SW 1271 (cell line): ENCODE measurements at places on chromosomes 11 and 22.

DNA sequence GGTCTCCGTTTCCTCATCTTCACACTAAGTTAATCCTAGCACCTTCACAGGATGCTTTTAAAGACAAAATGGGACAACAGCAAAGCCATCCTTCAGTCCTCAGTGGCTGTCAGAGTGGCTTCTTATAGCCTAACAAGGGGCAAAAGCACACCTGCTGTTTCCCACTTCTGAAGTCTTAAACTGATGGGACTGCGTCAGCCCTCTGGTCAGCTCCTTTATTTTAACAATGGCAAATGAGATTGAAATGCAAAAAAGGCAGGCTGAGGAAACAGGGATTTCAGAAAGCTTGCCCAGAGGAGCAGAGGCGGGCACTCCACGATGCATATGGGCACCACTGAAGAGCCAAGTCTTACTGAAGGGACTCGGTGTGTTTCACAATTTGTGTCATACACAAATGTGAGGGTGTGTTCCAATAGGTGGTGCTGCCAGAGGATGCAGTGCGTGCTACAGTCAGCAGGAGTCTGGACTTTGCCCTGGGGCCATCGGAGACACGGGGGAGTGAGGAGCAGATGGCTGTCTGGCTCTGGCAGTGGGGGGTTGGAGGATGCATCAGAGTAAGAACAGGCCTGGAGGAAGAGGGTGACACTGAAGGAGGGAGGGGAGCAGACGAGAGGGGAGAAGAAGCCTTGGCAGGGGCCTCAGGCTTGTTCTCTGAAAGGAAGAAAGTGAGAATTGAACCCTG lies 47.3 kb downstream of the TENM4 start:
- no peak for DNase-seq

GRCh38 chr11:30583476-30584280 lies 2.5 kb downstream of the MPPED2 start:
- no peak for DNase-seq

- no peak for DNase-seq
Observed at GRCh38 chr11:43951231-43951630, 8.8 kb downstream of the C11orf96 start.

DNA sequence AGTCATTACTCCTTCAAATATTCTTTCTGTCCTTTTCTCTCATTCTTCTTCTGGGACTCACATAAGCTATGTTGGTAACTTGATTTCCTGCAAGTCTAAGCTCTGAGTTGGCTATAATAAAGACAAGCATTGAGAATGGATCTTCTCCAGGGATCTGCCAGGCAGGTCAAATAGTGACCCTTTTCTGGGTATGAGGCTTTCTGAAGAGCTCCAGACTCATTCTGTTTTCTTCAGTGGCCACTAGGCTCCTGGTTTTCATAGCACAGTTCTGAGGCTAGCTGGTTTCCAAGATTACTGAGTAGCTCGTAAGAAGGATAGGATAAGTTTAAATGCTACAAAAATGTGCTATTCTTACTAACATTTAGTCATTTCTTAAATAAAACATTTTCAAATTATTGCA lies 38.3 kb downstream of the TMPRSS5 start:
- DNase-seq: no peak

GRCh38 chr11:66962247-66962646 lies 4.1 kb upstream of the PC start:
- DNase-seq: no peak

DNA sequence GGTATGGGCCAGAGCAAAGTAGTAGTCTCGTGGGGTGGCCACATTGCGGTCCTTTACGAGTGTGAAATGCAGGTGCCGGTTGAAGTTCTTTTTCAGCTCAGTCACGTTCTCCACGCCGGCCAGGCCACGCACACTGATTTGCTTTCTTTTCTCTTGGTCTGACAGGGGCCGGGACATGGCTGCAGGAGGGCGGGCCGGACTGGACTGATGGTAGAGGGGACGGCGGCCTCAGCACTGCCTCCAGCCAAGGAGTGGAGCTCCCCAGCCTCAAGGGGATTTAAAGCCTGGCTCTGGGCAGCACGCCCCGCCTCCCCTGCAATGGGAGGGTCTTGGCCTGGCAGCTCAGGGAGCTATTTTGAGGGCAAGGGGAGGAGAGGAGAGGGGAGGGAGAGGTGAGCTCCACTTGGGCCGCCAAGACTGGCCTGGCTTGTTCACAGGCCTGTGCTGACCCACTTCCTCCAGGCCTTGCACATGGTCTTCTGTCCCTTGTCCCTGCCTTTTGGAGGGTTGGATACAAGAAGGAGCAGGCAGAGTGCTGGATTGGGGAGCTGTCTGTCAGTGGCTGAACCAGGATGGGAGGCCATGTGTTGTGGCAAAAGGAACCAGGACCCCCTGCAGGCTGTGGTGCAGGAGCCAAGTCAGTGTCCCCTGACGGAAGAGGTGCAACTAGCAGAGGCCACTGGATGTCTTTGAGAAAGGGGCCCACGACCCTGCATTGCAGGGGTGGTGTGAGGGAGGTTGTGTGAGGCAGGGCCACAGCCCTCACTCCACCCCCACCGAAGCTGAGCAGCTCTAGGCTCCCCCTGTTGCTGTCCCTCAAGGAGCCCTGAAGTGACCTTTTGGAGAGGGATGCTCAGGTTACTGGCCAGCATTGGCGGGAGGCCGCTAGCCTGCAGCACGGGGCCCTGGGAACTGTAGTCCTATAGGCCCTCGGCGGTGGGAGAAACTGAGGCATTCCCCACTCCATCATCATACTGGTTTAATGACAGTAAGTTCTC lies at the start of gene PYGM:
Gene PYGM, minus strand, starts transcription at position 253 of the 998 bp plus-strand sequence. Its CDS starts 76 bp downstream, at position 177.
- DNase-seq: no peak

- no peak for DNase-seq
Observed at GRCh38 chr22:47292546-47293320, 530.3 kb downstream of the TBC1D22A start.

DNA sequence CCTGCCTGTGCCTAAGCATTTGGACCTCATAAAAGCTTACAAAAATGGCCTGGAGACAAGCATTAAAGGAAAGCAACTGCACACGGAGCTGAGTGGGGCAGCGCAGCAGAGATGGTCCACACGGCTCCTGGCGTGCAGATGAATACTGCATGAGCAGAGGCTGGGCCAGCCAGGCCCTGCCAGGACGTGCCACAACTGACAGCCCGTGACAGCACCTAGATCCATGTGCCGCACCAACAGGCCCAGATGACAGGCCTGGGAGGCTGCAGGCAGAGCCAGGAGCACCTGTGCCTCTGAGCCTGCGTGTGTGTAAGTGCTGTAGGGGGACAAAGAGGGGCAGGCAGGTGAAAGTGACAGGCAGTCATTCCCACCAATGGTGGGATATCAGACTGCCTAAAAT lies 33.4 kb downstream of the MICAL3 start:
- no peak for DNase-seq

- no peak for DNase-seq
Observed at GRCh38 chr22:29454276-29454675, 15.9 kb downstream of the RFPL1 start.

DNA sequence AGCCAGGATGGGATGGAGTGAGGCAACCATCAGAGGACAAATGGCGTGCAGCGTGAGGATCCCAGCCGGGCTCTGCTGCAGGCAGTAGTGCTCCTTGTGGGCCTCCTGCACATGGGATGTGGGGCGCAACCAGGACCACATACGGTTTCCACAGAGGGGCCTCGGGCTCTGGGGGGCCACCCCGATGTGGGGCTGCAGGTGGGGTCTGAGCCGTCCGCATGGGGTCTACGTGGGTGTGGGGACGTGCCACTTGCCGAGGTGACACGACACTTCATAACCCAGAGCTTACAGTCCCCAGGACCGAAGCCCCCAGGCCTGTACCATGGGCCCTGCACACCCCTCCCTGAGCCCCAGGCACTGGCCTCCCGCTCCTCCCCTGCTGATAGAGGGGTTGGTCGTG lies 10.8 kb downstream of the TTLL8 start:
- DNase-seq: no peak

DNA sequence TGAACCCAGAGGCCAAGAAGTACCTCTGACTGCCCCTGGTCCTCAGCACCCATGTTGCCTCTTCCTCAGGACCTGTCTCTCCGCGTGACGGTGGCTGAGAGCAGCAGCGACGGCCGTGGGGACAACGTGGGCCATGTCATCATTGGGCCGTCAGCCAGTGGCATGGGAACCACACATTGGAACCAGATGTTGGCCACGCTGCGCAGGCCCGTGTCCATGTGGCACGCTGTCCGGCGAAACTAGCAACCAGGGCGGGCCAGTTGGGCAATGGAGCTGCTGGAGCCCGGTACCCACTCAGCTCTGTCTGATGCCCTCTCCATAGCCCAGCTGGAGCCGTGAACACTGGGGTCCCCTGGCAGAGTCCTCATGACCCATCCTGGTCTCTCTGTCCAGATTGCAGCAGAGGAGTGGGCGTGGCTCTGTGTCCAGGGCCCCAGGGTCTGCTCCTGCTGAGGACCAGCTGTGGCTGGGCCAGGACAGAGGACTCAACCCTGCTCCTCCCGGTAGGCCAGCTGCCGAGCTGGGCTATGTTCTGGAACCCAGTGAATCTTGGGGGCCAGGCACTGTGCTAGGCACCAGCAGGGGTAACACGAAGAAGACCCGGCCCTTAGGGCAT lies 8.0 kb upstream of the RHOD start:
- no peak for DNase-seq

DNA sequence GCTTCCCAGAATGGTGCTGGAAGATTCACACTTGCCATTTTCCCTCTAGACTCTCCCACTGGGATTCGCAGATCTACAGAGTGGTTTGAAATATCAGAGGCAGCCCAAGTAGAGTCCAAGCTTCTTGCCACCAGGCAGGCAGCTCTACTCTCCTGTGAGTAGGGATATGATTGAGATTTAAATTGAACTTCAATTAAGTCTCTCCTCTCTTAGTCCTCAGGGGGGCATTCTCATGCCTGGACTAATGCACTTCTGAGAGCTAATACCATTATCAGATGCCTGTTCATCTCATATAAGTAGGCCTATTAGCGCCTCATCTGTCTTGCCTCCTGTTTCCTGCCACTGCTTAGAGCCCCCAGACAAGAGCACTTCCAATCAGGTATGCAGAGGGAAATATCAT lies 25.5 kb upstream of the AMPD3 start:
- DNase-seq: no peak

DNA sequence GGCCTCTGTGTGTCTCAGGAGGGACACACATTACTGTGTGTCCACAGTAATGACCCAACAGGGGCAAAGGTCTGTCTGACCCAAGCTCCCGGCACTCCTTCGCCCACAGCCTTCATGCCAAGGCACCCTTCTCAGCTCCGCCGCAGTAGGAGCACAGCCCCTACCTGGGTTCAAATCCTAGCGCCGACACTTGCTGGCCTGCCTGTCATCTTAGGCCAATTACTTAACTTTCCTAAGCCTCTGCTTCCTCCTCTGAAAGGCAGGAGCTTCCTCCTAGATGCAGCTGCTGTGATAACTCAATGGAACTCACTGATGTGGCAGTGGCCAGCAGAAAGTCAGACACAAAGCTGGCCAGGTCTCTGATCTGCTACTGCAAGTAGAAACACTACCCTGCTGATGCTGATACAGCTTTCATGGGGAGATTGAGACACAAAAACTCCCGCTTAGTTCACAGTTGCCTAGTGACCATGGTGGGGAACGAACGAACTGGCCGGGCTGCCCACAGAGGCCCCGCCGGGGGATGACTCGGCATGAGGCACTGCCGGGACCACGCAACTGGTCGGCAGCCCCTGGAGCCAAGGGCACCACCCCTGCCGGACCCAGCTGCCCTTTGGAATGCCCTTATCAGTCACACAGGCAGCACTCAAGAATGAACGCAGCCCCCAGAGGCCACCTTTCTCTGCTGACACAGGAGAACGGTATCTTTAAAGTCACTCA lies 8.1 kb downstream of the EHD1 start:
- DNase-seq: peak; percentile 21

DNA sequence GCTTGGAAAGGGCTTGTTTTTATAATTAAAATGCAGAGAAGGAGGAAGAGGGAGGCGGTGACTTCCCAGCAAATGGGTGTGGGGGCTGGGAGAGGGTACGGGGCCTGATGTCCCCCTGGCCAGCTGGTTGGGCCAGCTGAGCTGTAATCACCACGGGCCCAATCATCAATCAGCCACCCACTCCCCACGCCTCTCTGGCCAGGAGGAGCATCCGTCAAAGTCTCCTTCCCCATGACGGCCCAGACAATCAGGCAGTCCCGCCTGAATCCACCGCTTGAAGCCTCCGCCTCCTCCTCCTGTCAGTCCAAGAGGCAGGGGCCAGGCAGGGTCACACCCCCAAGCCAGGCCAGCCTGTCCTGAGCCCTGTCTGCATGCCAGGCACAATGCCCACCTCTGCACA lies 13.3 kb upstream of the CABP7 start:
- no peak for DNase-seq

GRCh38 chr11:131353766-131354165 lies 16.6 kb upstream of the NTM start:
- no peak for DNase-seq

GRCh38 chr11:120727752-120728151 lies 216.2 kb downstream of the GRIK4 start:
- no peak for DNase-seq

DNA sequence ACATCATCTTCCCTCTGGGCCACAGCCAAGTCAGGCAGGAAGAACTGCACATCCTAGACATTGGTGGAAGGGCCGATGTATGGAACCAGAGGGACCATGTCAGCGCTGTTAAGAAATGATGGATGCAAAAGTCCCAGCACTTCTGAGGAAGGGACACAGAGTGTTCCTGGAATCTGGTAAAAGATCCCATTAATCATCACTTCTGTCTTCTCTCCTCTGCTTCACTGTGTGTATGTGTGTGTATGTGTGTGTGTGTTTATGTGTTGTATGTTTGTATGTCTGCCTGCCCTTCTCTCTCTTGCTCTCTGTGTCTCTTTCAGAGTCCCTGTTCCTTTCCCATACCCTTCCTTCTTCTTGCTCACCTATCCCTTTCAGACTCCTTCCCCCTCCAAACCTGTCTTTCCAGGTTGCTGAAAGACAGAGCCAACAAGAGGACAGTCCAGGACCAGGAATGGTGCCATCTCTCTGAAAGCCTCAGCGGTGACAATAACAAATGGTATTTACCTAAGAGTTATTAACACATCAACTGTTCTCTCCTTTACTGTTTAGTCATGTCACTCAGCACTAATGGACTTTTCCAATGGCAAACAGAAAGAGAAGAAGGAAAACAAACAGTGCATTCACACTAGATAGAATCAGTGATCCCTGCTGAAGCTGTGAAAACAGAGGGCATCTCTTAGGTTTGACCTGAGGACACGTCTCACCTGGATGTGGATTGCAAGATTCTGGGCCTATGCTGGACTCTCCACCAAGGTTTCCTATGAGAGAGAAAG lies 47.1 kb downstream of the EHF start:
- DNase-seq: no peak

DNA sequence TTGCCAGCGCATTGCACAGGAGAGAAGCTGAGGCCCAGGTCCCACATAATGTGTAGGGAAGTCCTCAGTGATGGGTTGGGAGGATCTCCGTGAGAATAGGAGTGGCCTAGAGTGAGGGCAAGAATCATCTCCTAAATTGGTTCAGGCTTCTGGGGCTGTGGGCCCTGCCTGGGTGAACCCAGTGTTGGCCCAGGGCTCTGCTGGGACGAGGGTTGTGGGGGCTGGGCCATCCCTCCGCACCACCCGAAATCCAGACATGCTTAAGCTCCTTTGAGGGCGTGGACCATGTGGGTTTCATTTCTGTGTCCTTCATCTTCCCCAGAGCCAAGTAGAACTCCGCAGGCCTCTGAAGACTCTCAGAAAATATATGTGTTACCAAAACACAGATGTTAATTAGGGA lies 3.7 kb downstream of the MICALL1 start:
- DNase-seq: no peak
